ENCODE measurements at places on chromosomes 6 and 20.

DNA sequence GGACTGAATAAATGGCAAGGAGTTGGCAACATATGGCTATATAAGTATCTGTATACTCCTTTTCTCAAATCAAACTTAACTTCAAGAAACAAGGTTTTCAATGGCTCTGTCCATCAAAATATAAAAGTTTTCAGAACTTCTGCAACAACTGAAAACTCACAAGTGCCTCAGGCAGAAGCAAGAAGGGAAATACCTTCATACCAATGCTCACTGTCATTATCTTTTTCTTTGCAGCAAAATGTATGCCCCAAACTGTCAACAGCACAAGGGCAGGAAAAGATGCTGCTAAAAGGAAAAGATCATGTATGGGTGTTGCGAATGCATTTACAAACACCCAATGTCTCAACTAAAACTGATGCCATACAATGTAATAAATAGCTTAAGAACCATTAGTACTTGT, 45.9 kb downstream of the PTPRK start:
- DNase-seq = no peak

DNA sequence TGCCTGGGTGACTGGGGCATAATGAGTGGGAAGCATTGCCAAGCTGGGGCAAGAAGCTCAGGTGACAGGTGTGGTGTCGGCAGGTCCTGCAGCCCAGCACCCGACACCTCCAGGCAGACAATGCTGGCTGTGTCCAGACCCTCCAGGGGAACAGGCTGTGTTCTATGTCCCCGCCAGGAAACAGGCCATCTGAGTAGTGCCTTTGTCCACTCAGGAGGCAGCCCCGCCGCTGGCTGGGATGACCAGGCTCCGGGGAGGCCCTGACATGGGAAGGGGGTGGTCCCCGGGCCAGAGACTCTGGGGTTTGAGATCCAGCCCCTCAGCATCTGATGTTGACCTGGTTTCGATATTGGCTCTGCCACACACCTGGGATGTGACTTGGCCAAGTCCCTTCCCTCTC, 28.4 kb downstream of the SNPH start:
- no peak for DNase-seq

DNA sequence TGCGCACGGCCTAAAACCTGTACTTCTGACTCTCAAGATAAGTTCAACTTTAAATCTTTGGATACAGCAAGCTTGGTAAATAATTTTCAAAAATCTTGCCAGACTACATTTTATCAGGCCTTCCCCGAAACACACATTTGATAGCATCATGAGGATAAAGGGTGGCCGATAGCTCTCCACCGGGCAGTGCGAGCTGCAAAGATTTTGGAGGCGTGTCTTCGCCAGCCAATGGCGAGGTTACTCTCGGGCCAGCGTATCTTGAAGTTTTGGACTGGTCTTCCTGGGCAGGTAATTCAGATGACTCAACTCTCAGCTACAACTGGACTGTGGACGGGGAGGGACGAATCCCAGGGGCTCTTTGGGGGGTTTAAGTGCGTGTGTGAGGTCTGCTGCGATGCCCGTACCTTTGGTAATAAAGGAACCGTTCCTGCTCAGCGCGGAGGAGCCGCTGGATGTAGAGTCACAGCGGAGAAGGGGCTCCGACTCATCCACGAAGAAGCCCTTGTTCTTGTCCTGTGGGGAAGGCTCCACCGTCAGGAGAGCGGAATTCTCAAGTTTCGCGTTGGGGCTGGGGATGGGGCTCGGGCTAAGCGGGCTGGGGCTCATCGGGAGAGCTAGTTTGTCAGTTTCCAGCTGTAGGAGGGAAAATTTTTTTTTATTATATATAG, 75.3 kb downstream of the TNFRSF21 start:
- DNase-seq = no peak

DNA sequence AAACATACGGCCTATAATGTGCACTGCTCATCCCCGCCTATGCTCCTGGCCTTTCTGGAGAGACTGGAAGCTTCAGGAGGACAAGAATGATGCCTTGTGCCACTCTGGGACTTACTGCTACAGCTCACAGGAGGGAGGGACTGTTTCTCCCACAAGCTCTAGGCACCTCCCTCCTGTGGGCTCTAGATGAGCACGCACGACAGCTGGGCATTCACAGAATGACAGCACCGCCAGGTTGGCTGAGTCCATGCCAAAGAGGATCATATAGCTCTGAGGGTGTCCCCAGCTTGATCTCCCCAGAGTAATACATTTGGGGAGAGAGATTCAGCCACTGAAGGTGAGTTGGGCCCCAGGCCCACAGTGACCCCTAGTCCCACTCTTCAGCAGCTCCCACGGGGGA, 10.1 kb upstream of the PGC start:
- no peak for DNase-seq

- DNase-seq = no peak
These were observed 24.9 kb upstream of the SLC2A12 start for GRCh38 chr6:134077301-134077700.

- no peak for DNase-seq
These were observed 34.5 kb upstream of the MPC1 start for GRCh38 chr6:166417285-166417691.

GRCh38 chr6:8557014-8557748, 121.8 kb upstream of the SLC35B3 start:
- DNase-seq = no peak

DNA sequence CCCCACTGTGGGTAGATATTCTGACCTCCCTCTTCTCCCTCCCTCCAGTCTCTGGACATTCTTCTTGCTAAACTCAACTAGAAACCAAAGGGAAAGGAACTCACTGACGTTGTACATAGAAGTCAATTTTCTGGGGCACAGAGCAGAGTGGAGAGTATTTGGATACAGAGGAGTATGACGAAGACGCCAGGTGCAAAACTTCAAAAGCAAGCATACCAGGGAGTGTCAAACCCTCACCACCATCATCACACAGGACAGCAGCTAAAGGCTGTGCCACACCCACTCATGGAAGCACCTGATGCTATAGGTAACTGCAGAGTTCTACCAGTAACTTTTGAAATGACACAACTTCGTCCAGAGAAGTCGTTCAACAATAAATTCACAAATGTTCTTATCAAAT, 64.8 kb downstream of the FYN start:
- no peak for DNase-seq

DNA sequence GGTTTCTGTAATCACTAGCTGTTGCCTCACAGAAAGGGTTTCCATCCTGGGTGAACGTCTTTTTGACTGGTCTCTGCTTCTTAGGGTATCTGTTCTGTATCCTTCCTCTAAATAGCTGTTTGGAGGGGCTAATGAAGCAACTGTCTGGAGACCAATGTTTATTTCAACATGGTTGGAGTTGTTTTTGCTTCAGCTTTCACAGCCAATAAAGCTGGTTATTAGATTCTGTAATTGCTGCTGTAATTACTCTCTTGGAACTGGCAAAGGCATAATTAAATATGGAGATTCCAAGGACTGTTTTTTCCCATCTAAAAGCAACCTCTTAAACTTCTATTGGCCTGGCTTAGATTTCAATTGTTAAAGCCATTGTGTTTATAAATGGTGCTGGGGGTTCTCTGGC, 31.9 kb downstream of the CHMP4B start:
- no peak for DNase-seq

DNA sequence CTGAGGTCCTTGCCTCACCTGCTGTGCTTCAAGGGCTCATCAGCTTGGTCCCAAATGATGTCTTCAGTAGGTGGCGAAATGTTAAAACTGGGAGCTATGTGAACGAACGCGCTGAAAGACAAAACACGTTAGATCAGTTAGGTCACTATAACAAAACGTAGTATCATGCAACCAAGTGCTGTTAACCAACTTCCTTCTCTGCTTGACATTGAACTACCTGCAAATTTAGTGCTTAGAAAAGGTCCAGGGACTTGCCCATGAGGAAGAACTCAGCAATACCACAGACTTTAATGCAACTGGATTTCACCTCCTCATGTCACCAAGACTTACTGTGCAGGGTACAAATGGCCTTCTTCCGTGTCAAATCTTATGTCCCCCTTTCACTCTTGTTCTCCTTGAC, 24.8 kb downstream of the BACH2 start:
- no peak for DNase-seq

- DNase-seq = no peak
These were observed 105.1 kb downstream of the NKAIN2 start for GRCh38 chr6:123908797-123909196.

DNA sequence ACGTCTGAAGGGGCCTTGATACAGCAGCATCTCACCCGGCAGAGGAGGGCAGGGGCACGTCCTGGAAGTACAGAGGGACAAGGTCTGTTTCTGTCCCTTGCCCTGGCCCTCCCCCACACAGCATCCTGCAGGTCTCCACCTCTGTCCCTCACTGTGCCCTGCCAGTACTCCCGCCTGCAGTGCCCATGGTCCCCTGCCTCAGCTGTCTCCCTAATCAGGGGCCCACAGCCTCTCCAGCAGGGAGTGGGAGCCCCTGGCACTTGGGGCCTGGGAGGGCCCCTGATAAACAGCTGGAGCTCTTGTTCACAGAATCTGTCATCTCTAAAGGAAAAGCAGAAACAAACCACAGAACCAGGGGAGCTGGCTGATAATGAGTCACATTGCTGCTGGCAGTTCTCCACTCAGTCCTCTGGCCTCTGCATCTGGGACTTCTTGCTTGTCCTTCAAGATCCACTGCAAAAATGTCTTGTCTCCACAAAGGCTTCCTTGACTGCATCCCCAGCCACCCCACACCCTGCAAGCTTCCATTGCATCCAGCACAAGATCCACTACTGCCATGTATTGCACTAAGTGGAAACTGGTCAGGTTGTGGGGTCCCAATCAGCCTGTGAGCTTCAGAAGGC, 33.2 kb upstream of the TAF8 start:
- DNase-seq = peak; percentile 67

- no peak for DNase-seq
These were observed 7.4 kb downstream of the STK35 start for GRCh38 chr20:2108987-2109386.

GRCh38 chr6:14121936-14122344, 4.4 kb downstream of the CD83 start:
- no peak for DNase-seq

GRCh38 chr20:17228624-17229061, 1.8 kb downstream of the PCSK2 start:
- DNase-seq = no peak

- DNase-seq = no peak
These were observed 66.9 kb downstream of the DLL1 start for GRCh38 chr6:170223718-170224693.

- DNase-seq = no peak
These were observed 5.1 kb downstream of the MOCS1 start for GRCh38 chr6:39929039-39929732.

- DNase-seq = no peak
These were observed 50.6 kb downstream of the CHD6 start for GRCh38 chr20:41567615-41568014.

GRCh38 chr6:22756365-22756764, 187.0 kb downstream of the HDGFL1 start:
- no peak for DNase-seq

DNA sequence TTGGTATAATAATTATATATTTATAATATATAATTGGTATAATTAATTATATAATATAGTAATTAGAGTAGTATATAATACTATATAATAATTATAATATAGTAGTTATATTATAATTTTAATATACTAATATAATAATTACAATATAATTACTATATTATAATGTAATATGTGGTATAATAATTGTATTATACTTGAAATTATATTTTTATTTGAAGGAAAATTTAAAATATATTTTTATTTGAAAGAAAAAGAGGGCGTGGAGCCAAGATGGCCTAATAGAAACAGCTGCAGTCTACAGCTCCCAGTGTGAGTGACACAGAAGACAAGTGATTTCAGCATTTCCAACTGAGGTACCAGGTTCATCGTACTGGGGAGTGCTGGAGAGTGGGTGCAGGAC, 365.9 kb downstream of the MMUT start:
- no peak for DNase-seq

GRCh38 chr6:165770397-165771082, 107.5 kb upstream of the PDE10A start:
- DNase-seq = no peak

DNA sequence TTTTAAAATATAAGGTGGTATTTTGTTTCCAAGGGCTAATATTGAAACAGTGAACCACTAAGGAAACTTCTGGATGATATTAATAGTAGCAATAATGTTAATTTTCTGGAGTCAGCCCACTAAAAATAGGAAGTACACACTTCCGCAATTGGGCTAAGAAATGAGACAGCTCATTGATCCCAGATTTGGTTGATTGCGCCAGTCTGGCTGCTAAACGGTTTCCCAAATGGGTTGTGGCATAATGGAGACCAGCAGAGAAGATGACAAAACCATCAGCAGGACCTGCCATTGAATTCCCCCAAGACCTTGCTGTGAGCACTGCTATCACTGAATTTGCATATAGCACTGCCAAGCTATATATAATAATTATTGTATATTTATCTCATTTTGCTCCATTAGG, 71.2 kb upstream of the SGK1 start:
- no peak for DNase-seq

GRCh38 chr6:82331031-82331773, 32.4 kb upstream of the TPBG start:
- no peak for DNase-seq

DNA sequence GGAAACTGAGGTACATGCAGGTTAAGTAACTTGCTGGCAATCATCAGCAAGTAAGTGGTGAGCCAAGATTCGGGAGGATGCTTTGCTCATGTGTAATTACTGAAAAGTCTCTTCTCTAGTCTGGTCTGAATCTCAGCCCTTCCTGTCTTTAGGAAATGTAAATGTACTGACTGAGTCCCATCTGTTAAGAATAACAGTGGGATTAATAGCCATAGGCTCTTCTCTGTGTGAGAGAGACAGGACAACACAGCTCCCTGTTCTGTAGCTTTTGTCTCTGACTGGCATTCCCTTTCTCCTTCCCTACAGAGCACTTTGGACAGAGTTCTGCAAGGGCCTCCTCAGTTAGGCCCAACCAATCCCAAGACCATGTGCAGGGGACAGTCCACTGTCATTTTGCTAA, 131.3 kb upstream of the OGFRL1 start:
- DNase-seq = no peak

- no peak for DNase-seq
These were observed 21.9 kb downstream of the SLC12A5 start for GRCh38 chr20:46050885-46051284.

DNA sequence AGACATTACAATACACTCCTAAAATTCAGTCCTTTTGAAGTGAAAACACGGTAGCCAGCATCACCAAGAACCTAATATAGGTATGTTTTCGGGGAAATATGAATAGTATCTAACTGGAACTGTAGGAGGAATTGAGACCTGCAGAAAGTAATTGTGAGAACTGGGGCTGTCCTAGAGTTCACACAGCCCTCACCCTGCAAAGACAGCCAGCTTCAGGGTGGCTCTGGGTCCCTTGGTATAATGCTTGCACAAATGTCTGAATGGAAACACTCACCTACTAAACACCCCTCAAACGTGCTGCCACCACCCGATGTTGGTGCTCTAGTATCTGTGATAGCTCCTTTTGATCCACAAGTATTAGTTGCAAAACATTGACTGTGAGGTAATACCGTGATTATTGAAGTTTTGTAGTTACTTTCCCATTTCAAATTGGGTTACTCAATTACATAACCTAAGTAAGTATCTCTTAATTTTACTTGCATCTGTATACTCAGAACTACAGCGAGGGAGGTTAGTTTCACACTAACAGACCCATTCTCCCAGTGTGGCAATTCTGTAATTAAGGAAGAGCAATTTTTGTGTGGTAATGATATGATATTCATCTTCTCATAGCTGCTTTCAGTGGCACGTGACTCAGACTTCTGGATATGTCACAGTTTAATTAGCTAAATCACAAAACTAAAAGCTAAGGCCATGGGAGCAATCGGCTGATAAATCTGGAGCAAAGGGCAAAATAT, 129.5 kb downstream of the INSM1 start:
- no peak for DNase-seq

- no peak for DNase-seq
These were observed 563.3 kb upstream of the MAP3K7 start for GRCh38 chr6:91149956-91150705.
